ENCODE measurements at places on chromosomes 4 and X.

DNA sequence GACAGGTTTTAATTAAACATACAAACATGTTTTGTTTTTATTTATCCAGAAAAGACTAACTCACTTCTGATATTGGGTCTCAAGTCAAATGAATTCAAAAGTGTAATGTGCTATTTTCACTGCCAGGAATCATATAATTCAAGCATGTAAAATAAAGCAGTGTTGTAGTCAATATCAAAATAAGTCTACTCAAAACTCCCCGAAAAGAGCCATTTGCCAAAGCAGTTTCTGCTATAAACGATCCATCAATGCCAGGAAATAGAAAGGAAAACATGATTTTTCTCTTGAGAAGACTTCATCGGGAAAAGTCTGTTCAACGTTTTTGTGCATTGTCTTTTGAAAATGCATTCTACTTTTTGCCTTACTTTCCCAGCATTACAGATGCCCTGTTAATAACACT lies 633.3 kb downstream of the FAT4 start:
- no peak for DNase-seq

- DNase-seq, result no peak
Observed at GRCh38 chr4:576991-577498, 950 bp upstream of the TMEM271 start.

- DNase-seq, result peak; percentile 56
Observed at GRCh38 chrX:56726605-56727004, 2.4 kb upstream of the NBDY start.

DNA sequence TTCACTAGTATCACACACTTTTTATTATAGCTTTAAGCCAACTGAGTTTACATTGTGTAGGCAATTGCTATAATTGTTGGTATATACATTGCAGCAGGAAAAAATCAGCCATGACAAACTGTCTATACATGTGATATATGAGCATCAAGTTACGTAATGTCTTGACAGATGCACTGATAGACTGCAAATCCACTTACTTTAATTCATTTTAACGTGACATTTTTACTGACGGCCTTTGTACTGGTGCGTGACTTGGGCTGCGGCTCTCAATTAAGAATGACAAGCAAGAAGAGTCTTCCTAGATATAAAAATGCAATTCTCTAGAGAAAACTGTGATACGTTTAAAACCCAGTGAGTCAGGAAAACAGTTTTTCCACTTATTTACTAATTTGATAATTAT lies 143.8 kb downstream of the ACTRT1 start:
- DNase-seq, result no peak

DNA sequence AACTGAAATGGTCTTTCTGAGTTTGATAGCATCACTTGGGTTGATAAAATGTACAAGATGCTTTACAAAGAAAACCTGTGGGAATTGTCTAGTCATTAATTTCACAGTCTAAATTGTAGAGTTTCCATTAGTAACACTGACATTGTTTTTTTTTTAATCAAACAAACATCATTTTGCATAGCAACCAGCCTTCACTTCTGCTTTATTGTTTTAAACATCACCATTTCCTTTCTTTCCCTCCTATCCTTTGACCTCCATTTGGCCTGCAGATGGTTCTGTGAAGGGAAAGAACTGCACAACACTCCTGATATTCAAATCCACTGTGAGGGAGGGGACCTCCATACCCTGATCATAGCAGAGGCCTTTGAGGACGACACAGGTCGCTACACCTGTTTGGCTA lies 171.1 kb downstream of the PALLD start:
- DNase-seq, result no peak
